CD4-positive, alpha-beta T cell (primary cell): ENCODE measurements at places on chromosomes 11 and 22.

DNA sequence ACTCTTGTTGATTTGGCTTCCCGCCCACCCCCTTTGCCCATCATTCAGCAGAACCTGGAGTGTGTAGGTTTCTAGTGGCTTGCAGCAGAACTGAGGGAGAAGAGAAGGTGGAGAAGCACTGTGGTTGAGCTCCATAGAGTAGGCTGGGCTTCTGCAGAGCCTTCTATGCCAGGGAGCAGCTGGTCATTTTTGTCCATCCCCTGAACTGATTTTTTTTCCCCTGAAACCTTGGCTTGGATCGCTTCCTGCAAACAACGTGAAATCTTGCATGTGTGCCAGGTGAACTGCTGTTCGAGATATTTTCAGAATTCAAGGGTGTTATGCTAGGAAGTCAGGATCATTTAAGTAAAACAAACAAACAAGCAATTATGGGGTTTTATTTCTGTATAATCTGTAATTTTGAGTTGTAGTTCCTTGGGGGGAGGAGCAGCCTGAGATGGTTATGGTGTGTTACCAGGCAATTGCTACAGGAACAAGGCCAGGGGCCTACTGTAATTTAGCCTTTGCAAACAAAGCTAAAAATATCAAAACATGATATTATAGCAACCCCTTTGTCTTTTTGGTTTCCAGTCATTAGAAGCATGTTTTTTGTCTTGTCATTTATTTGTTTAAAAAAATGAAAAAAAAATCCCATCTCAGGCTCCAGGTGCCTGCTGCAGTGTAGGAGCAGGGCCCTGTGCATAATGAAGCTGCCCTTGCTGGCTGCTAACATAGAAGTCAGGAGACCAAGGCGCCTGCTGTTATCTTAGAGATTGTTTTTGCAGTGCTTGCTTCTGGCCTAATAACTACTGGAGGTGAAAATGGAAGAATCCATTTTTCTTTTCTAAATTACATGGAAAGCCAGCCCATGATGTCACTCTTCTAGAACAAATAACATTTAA, 152.4 kb upstream of the TTC12 start:
- DNase-seq = no peak

- peak; percentile 17 for DNase-seq
These were observed 27.5 kb upstream of the CRYBB3 start for GRCh38 chr22:25172153-25172552.

- DNase-seq = no peak
These were observed 74.9 kb downstream of the DEPDC5 start for GRCh38 chr22:31828739-31829138.

GRCh38 chr22:20773793-20774212, at the start of gene SERPIND1:
SERPIND1 (plus strand) TSS chr22:20774113; CDS start chr22:20779313, 5,200 bp downstream.
- DNase-seq = no peak

DNA sequence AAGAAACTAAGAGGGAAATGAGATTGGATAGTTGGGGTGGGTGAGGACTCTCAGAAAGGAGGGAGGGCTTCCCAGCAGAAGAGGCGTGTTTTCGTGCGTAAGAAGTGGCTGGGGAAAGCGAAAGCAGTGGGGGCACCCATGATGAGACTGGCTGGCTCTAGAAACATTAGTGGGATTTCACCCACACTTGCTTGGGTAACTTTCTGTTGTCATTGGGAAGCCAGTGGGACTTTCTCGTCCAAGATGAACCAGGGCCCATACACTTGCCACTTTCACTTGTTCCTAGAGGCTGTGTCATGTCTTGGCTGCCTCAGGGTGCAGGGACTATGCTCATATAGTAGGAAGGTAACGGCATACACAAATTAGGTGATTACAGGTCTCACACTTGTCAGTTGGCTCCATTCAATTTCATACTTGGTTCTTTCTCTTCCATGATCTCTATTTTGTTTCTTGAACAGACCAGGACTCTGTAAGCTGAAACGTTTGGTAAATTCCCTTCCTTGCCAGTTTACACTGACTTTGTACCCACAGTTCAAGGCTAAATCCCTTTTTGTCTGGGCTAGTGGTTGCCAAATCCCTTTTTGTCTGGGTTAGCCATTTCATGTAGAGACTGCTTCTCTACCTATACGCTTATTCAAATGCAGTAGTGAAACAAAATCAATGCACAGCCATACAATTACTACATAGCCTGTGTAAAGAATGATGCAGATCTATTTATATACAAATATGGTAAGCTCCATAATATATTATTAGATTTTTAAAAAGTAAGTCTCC, 42.0 kb upstream of the CXCR5 start:
- DNase-seq = peak; percentile 19

DNA sequence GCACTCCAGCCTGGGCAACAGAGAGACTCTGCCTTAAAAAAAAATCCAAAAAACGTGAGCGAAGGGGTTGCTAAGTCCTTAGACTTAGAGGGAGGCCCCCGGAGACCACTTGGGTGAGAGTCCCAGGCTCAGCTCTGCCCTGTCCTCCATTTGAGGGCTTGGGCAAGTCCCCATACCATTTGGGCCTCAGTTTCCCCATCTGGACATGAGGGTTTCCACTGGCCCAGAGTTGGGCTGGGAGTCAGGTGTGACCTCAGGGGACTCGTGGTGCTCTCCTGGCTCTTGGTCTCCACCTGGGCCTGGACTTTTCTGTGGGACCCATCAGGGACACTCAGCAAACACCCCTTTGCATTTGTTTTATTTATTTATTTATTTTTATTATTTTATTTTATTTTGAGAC, 35.2 kb upstream of the CSNK1E start:
- DNase-seq = no peak

- no peak for DNase-seq
These were observed 12.2 kb downstream of the SHANK2 start for GRCh38 chr11:71240061-71240690.

DNA sequence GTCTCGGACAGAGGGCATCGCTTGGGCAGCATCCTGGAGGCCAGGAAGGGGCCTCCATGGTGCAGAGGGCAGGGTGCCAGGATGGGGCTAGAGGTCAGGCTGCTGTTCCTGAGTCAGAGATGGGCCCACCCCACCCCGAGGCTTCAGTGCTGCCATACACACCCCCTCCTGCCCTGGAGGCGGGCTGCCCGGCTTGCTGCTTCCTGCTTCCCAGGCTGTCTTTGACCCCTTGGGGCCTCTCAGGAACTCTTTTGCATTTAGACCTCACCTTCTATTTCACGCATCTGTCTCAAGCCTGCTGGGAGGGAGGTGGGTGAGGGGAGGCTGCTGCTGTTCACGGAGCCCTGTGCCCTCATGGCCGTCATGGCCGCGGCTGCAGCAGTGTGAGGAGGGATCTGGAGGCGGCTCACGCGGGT, 6.6 kb upstream of the GRAMD4 start:
- DNase-seq = no peak

- no peak for DNase-seq
These were observed 277.3 kb upstream of the FAT3 start for GRCh38 chr11:91947215-91947820.

DNA sequence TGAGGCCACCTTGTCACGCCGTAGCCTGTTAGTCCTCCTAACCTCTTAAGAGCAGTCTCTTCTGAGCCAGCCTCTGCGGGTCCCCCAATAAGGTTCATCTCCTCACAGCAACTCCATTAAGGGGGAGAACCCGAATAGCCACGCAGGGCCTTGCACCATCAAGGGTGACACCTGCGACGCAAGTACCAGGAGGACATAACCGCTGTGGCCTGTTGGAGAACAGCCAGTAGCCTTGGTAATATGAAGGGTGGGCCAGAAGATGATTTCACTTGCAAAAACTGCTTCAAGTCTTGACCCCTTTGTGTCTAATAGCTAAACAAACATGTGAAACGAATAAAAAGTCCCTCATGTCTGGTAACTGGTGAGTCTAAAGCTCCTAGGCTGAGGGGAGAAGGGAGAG, 14.8 kb downstream of the ARFGAP2 start:
- DNase-seq = no peak
